ENCODE measurements at places on chromosomes 13 and 19.
A peak's percentile ranks its signal among the peaks of the same experiment; 100 is the strongest.

- DNase-seq, result no peak
These were observed 111.8 kb downstream of the SOX1 start for GRCh38 chr13:112178769-112179168.

DNA sequence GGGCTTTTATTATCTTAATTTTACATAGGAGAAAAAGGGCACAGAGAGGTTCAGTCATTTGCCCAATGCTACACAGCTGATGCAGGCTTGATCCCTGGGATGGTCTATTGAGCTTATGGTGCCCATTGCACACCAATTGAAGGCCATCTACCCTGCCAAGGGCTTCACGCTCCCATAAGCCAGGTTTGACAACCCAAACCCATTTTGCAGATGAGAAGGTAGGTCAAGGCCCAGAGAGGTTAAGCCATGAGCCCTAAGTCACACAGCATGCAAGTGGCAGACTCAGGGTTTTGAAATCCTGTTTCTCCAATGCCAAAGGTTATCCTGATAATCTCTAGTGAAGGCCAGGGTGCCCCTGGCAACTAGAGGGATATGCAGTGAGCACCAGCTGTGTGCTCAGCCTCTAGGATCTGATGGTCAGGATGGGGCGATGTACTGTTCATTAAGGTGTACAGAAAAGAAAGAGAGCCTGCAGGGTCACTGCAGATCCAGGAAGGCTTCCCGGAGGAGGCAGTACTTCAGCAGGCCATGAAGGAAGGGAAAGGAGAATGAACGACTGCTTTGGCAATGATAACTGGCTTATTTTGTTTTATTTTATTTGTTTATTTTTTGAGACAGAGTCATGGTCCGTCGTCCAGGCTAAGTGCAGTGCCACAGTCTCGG is 8.1 kb downstream of the CREB3L3 start:
- DNase-seq, result no peak

- DNase-seq, result no peak
These were observed 29.4 kb downstream of the AP1M1 start for GRCh38 chr19:16226878-16227836.

GRCh38 chr19:19043481-19043880 is 10.1 kb downstream of the ARMC6 start:
- no peak for DNase-seq

DNA sequence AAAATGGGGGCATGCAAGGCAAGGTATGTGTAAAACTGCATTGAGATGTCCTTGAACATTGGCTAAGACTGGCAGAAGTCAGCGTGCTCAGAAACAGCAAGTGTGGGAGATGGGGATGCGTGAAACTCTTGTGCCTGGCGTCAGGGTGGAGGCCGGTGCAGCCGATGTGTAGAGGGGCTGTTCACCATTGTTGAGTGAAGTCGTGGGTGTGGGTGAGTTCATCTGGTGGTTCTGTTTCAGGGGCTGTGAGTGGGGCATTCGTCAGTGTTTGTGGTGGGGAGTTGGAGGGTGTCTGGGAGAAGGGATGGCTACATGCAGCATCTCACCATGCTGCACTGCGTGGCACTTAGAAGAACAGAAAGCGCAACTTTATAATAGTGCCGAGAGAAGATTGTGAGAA is 11.4 kb upstream of the MIA start:
- no peak for DNase-seq

DNA sequence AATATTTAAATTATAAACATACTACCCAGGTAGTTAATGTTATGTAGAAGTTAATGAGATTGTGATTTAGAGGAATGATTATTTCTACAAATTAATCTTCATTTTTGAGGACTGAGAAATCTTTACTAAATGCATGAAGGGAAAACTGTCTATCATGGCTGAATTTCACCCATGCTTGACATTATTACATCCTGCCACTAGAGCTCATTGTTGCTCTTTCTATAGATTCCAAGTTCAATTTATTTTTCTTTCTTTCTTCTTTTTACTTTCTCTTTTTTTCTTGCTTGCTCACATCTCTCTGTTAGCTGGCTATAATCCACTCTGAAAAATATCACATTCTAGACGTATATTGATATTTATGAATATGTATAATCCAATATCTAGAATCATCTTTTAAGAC is 505.0 kb upstream of the KLHL1 start:
- no peak for DNase-seq

DNA sequence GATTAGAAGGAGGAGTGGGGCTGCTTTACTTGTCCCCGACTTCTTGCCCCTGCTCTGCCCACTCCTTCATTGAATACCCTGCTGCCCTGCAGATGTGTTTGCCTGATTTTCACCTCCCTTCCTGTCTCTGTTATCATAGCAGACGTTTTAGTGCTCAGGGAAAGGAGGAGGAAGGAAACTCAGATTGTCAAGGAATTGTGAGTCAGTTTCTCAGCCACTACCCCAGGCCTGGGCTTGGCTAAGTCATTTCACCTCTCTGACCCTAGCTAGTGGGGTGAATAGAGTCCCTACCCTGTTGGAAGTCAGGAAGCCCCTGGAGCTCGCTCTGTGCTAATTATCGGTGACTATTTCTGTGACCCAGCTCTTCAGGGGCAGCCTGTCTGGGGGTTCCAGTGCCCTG is 3.9 kb downstream of the BCKDHA start:
- no peak for DNase-seq

DNA sequence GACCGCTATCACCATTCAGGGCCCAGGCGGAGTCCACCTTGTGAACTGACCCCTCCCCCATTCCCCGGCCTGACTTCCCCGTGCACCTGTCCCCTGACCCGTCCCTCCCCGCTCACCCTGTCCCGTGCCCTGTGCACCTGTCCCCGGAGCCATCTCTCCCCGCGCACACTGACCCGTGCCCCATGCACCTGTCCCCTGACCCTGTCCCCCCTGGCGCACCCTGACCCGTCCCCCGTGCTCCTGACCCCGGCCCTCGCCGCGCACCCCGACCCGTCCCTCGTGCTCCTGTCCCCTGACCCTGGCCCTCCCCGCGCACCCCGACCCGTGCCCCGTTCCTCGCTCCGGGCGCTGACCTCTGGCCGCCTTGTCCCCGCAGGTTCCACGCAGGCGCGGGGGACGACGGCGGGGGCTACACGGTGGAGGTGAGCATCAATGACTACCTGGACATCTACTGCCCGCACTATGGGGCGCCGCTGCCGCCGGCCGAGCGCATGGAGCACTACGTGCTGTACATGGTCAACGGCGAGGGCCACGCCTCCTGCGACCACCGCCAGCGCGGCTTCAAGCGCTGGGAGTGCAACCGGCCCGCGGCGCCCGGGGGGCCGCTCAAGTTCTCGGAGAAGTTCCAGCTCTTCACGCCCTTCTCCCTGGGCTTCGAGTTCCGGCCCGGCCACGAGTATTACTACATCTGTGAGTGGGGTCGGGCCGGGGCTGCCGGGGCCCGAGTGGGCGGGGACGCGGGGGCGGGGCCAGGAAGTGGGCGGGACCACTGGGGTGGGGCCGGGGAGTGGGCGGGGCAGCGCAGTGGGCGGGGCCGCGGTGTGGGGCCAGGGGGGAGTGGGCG is 9.7 kb downstream of the EFNA2 start:
- DNase-seq, result peak; percentile 44

GRCh38 chr19:39211731-39212374 is 7.8 kb upstream of the SYCN start:
- DNase-seq, result no peak

- no peak for DNase-seq
These were observed 31.3 kb upstream of the HOMER3 start for GRCh38 chr19:18972301-18972811.

DNA sequence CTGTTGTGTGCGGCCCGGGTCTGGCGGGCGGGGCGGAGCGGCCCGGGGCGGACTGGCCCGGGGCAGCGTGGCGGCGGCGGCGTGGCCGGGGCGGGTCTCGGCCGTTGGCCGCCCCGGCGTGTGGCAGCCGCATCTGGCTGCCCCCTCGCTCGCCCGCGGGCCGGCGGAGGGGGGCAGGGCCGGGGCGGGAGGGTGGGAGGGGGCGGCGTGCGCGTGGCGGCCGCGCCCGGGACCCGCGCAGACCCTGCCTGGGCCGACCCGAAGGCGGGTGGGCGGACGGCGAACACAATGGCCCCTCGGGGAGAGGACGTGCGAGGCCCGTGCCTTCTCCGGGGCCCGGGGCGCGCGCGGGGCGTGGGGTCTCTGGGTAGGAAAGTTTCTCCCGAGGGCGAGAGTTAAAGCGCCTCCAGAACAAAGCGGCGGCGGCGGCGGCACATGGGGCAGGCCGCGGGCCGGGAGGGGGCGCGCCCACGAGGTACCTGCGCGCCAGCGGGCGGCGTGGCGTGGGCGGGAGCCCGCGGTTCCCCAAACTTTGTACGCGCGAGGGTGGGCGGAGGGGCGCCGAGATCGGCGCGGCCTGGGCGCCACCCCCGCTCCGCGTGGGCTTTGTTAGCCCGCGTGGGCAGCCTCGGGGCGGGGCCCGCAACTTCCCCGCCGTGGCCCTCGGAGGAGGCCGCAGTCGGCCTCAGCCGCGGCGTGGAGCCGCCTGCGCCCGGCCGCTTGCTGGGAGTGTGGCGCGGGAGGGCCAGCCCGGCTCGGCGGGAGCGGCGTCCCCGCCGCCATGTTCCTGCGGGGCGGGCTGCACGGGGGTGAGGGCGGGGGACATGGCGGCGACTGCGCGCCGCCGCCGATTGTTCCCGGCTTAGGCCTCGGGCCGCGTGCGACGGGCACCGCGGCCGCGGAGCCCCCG is 764 bp downstream of the MIR17HG start:
- DNase-seq, result peak; percentile 56

- DNase-seq, result no peak
These were observed 12.6 kb downstream of the CACNA1A start for GRCh38 chr19:13493516-13494310.

DNA sequence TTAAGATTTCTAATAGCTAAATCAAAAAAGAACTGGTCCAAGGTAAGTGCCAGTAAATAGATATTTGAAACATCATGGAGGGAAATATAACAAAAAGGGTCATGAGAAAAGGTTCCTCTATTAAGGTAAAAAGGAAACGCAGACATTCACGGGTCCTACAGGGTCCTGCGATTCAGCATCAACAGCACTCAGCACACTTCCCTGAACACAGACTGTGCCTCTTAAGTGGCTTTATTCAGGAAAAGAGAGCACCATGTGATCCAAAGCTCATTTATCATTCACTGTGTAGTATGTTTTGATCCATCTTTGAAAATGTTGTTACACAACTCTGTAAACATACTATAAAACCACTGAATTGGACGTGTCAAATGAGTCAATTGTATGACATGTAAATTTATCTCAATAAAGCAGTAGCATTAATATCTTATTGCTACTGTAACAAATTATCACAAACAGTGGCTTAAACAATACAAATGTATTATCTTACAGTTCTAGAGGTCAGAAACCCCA is 33.7 kb downstream of the CRYL1 start:
- no peak for DNase-seq

DNA sequence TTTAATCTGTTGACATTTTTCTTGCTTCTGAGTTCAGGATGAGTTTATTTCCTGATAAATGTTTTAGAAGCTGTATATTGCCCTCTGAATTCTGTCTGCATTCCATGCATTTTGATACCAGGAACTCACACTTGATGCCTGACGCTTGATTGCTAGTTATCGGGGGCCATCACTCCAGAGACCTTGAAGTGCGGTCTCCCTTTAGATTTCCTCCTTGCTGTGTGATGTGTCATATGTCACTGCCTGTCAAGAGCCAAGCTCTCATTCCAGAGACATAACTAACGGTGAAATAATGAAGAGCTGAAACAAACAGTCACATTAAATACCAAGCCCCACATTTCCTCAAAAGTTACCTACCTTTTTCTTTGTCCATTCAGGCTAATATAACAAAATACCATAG is 155.5 kb downstream of the TNFSF13B start:
- no peak for DNase-seq

GRCh38 chr19:31718032-31718431 is 368.8 kb upstream of the TSHZ3 start:
- DNase-seq, result no peak

DNA sequence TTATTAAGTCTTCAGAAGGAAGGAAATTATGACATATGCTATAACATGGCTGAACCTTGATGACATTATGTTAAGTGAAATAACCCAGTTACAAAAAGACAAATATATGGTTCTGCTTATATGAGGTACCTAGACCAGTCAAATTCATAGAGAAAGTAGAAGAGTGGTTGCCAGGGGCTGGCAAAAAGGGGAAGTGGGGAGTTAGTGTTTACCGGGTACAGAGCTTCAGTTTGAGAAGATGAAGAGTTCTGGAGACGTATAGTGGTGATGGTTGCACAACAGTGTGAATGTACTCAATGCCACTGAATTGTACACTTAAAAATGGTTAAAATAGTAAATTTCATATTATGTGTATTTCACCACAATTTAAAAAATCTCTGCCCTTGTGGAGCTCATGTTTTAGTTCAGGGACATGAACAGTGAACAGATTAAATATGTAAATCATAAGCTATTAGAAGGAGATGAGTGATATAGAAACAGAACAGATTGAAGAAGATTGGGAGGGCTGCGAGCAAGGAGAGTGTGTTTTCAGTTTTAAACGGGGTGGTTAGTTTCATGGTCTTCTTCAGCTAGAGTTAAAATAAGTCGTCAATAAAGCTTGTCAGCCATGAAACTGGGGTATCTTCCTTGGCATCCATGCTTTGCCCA is 355.2 kb downstream of the KCNRG start:
- no peak for DNase-seq

GRCh38 chr19:23314505-23315251 is 64.5 kb upstream of the ZNF724 start:
- DNase-seq, result no peak

GRCh38 chr13:69921156-69921555 is 186.5 kb upstream of the ATXN8OS start:
- no peak for DNase-seq

- DNase-seq, result no peak
These were observed 181.2 kb downstream of the COL4A1 start for GRCh38 chr13:110125613-110126272.

- no peak for DNase-seq
These were observed 73.8 kb downstream of the MAP4K1 start for GRCh38 chr19:38543807-38544568.

- no peak for DNase-seq
These were observed 6.5 kb upstream of the EIF3G start for GRCh38 chr19:10126213-10126639.

DNA sequence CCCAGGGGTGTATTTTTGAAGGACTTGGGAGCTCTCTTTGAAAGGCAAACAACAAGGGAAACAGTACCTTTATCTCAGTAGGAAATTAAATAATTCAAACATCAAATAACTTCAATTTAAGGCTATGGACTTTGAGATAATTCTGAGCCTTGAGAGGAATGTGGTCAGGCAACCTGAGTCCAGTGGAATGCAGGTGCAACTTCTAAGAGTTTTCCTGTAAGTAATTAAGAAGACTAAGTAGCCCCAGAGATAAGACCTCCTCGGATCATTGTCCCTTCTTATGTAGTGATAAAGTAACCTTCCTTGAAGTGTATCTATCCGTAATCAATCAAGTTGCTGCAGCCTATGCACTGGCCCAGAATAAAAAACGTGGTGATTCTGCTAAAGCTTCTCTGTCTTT is 29.2 kb downstream of the ZNF701 start:
- DNase-seq, result no peak

GRCh38 chr13:105679838-105680237 is 855.6 kb downstream of the EFNB2 start:
- no peak for DNase-seq

GRCh38 chr13:73171271-73171682 is 112.5 kb downstream of the KLF5 start:
- no peak for DNase-seq

- DNase-seq, result no peak
These were observed 19.5 kb downstream of the SHC2 start for GRCh38 chr19:441213-441836.

GRCh38 chr19:19548915-19549759 is 11.1 kb downstream of the CILP2 start:
- no peak for DNase-seq

- no peak for DNase-seq
These were observed 38.4 kb upstream of the CYP2A7 start for GRCh38 chr19:40920300-40921004.

Data from DND-41 (cell line).